D721Med (cell line): ENCODE measurements at places on chromosomes 12 and 14.

GRCh38 chr12:128794661-128795529, 28.9 kb downstream of the SLC15A4 start:
- DNase-seq = no peak

- no peak for DNase-seq
Measured at GRCh38 chr12:128361400-128361995, 94.5 kb downstream of the TMEM132C start.

- DNase-seq = peak; percentile 87
Measured at GRCh38 chr14:95515596-95516552, 576 bp downstream of the SYNE3 start.

DNA sequence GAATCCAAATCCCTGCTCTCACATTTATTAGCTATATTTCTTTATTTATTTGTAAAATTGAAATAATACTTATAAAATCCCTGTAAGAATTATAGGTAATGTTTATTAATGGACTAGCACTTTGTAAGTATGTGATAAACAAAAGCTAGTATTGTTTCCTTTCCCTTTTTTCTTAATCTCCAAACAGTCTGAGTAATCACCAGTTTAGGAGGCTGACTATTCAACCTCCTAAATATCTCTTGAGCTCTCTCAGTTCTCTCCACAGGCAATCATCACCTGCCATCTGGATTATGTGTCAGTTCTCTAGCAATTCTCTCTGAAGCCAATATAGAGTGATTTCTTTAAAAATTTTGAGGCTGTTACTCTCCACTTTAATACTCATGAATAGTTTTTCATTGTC, 9.2 kb upstream of the LYZ start:
- DNase-seq = no peak

DNA sequence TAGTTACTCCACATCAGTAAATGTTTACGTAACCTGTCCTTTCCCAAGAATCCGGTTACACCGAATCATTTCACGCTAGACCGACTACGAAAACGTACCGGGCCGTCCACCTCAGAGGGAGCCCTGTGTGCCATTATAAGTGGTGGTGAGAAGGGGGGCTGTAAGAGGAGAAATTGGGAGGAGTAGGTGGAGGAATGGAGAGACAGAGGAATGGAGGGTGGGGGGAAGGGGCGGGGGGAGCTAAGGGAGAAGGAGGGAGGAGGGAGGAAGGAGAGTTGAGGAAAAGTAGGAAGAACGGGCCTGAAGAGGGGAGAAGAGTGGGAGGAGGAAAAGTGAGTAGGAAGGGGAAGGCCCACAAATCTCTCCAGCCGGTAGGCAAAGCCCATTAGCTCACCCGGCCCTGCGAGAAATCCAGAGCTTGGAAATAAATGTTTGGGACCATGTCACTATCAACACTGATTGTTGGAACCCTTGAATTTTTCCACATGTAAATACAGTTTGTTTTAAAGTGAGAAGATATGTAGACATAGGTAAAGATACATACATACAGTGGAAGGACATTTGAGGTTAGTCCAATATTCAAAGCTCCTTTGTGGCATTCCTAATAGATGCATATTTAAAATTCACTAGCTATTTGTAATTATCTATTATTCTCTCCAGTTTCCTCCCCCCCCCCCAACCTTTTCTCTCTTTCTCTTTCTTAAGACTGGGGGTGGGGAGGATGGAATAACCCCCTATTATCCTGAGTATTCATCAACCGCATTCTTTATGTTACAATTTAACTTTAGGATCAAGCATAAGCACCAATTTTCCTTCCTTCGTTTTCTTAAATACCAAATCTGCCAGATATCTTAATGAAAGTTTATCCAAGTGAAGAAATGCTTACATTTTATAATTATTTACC, 2.1 kb upstream of the FOXG1 start:
- DNase-seq = no peak

DNA sequence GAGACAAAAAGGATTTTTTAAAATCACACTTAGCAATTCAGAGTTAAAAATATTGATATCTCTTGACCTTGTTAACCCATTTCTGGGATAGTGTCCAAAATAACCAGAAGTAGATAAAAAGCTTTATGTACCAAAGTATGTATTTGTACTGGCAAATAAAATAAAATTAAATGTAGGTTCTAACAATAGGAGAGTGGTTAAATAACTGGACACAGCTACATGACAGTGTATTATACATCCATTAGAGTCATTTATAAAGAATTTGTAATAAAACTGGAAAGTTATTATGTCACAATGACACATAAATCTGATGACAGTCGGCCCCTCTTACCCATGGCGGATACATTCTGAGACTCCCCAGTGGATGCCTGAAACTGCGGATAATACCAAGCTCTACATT, 34.0 kb downstream of the BMAL2 start:
- DNase-seq = no peak

DNA sequence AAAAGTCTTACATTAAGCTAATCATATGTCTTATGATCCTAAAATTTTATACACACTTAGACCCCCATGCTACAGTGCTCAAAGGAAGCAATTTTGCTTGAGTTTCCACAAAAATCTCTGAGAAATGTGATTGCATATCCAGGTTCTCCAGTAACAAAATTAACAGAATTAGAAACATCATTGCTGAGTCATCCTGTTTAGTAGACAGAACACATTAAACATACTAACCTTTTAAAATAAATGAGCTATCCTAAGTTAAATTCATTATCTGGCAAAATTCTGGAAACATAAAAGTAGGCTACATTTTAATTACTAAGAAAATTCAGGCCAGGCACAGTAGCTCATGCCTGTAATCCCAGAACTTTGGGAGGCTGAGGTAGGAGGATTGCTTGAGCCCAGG, 94.7 kb downstream of the DENND5B start:
- no peak for DNase-seq

DNA sequence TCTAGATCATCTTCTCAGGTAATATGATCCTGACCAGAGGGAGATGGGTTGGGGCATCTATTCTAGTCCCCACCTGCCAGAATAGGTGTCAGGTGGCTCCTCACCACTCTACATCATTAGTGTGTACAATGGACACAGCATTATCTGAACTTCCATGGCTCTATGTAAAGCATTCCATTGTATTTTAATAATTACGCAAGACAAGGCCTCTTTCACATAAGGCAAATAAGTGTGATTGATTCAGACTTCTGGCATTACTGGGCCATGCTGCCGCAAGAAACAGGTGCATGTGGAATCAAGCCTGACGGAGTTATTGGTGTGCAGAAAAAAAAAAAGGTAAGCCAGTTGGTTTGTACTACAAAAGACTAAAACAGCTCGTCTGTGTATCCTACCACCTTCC, 3.1 kb upstream of the DDHD1 start:
- no peak for DNase-seq

DNA sequence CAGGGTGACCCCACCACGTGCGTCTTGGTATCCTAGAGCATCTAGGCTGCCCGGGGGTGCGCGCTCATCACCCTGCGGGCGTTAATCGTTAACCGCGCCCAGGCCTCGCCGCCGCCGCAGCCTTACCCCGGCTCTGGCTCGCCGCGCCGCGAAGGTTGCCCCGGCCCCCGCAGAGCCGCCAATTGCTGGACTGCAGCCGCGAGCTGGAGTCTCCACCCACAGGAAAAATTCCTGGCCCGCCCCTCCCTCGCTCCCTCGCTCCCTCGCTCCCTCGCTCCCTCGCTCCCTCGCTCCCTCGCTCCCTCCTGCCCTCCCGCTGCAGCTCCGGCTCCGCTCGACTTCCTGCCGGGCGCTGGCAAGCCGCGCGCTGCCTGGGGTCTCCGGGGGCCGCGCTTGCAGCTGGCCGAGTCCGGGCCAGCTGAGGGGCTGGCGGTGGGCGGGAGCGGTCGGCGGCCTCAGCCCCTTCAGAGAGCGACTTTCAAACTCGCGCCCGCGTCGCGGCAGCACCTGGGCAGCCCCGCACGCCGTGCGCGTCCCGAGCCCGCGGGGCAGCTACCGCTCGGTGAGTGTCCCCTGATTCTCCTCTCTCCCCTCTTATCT, at the start of gene PLEKHG3:
TSS of gene PLEKHG3 (plus strand) at position 282 of the 600 bp plus-strand sequence. CDS start 23,208 bp downstream, outside the sequence.
- peak; percentile 67 for DNase-seq

DNA sequence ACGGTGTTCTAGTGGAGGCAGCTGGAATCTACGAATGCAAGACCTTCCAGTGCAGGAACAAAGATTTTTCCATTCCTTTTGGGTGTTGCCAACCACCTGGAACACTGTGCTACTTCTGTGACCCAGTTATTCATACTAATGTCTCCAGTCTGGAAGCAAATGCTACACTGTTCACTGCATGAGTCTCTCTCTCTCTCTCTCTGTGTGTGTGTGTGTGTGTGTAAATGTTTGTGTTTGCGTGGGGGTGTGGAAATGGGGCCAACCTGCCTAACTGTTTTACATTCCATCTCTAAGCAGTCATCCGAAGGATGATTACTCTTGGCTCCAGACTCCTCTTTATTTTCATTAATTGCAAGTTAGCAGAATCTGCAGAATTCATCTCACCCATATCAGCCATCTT, 29.9 kb upstream of the YBX3 start:
- DNase-seq = no peak

- no peak for DNase-seq
Measured at GRCh38 chr12:110906083-110906482, 14.3 kb downstream of the MYL2 start.

GRCh38 chr12:42691991-42692557, 102.5 kb upstream of the PRICKLE1 start:
- DNase-seq = no peak

- no peak for DNase-seq
Measured at GRCh38 chr14:33297565-33297964, 358.9 kb downstream of the NPAS3 start.

DNA sequence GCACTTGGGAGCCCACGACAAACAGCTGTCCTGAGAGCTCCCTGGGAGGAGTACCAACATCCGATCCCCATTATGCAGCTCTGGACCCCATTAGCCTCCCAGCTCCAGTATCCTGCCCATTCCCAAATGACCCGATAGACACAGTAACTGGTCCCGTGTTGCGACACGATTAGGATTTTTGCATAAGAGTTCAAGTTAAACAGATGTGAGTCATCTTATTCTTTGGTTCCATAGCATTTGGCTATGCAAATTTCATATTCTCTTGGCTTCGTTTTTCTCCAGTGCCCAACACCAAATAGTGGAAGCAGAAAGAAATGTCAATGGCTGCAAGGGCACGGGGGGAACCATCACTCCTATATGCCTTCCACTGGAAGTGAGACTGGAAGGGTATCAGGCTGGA, 43.0 kb upstream of the LRRC10 start:
- DNase-seq = no peak

DNA sequence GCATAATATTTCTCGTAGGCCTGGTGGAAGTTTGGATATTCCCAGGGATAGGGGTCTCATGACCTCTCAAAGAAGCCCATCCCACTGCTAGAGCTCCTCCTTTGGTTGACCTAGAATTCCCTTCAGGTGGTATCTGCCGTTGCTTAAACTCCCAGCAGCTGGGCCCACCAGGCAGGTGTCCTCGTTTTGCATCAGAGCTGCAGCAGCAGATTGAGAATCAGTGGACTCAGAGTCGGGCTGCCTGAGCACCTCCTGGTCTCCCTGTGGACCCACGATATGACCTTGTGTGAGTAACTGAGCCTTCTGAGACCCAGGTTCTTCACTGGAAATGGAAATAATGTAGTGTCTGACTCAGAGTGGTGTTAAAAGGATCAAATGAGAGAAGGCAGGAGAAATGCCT, 132.7 kb downstream of the PAPOLA start:
- DNase-seq = no peak

DNA sequence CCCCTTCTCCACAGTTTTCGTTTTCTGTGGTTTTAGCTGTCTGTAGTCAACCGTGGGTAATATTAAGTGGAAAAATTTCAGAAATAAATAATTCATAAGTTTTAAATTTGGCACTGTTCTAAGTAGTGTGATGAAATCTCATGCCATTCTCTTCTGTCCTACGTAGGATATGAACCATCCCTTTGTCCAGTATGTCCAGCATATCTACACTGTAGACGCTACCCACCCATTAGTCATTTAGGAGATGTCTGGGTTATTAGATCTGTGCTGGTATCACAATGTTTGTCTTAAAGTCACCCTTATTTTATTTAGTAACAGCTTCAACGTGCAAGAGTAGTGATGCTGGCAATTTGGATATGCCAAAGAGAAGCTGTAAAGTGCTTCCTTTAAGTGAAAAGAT, 44.7 kb downstream of the ATF7IP start:
- no peak for DNase-seq

DNA sequence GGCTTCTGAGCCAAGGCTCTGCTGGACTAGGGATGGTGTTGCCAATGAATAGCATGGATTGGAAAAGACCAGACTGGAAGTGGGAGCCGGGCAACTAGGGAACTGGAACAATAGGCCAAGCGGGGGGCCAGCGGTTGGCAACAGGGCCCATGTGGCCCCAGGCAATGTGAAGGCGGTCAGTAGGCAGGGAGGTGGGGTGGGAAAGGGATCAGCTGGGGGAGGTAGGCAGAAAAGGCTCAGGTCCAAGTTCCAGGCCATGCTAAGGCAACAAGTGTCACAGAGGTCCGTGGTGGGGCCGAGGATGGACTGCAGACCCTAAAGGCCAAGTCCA, 14.9 kb upstream of the MLXIP start:
- no peak for DNase-seq

DNA sequence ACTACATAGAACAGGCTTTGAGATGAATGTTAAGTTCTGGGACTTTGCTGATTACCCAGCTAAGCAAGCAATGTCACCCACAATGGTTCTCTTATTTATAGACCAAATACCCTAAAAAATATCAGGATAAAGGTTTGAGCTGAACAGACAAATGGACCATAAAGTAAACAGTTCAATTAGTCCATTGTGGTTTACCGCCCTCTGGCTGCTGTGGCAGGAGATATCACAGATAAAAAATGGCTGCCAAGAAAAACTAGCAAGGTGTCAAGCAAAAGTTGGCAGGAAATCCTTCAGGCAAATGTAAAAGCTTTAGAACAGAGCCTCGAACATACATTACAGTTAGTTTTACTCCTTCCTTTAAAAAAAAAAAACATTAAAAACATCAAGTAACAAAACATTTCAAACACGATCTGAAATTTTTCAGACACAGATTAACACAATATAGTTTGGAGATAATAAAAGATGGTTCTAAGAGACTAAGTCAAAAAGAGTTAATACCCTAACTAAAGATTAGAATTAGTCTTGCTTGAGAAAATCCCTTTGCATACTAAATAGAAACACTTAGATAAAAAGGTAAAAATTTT, 41.3 kb downstream of the MED13L start:
- DNase-seq = no peak

DNA sequence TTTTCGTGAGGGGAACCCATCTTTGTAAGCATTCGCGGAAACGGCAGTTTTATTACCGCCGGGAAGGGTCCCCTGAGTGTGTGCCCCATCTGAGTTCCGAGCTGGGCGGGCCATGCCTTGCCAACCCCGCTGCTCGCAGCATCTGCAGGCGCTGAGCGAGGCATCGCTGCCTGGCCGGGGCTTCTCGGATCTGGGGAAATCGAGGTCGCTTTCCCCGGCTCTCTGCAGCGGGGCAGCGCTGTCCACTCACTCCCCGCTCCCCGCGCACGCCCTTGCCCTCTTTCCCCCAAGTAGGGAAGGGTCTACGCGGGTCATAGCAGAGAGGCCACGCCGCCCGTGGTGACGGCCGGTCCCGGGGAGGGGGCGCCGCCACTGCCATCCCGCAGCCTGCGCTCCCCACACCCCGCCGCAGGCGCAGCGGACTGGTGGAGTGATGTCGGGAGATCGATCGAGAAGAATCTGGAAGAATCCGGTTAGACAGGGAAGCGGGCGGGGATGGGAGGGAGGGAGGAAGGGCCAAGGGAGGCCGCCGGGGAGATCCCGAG, 507 bp upstream of the FKBP4 start:
- DNase-seq = peak; percentile 43

- DNase-seq = no peak
Measured at GRCh38 chr12:71587012-71587411, 76.6 kb downstream of the ZFC3H1 start.
